Stimulated activated CD4-positive, alpha-beta T cell treated with anti-CD3 and anti-CD28 coated beads, Interleukin-2, amount 100 ng/mL, for 24 hours (primary cell): ENCODE measurements at places on chromosomes 1 and 21.

- no peak for DNase-seq
These were observed 77.4 kb downstream of the APP start for GRCh38 chr21:26093122-26093521.

- no peak for DNase-seq
These were observed 93.0 kb upstream of the DUSP10 start for GRCh38 chr1:221834698-221835513.

- no peak for DNase-seq
These were observed 2.0 kb downstream of the PDPN start for GRCh38 chr1:13585612-13585991.

DNA sequence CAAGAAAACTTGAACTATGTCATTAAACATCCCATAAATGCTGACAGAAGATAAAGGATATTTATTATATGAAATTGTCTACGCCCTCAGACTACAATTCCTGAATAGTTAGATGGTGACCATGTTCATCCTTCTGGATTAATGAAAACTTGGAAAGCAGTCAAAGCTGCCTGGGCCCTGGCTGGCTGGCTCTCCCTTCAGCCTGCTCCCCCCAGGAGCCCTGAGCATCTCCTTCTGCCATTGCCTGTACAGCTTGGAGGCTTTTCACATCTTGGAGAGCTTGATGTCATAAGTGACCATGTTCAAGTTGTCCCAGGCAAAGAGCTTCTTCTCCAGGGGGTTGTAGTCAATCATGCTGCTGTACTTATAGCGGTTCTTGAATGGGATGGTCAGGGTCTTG, 13.6 kb downstream of the MYOCOS start:
- DNase-seq, result no peak

- DNase-seq, result no peak
These were observed 18.9 kb downstream of the ACP6 start for GRCh38 chr1:147651466-147651865.

DNA sequence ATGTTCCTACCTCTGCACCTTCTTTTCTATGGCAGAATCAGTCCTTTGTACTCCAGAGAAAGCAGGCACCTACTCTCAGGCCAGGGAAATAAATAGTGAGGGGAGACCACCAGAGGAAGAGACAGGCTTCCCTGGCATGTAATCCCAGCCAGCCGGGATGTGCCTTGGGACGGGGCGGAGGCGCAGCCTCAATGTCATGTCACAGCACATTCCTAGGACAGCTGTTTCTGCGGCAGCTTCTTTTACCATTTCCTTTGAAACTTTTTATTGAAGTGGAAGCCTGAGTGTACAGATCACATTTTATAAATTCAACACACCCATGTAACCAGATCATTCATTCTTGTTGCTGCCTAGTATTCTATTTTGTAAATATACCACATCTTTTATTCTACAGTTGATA, 67.9 kb upstream of the ZNF326 start:
- DNase-seq, result no peak

- no peak for DNase-seq
These were observed 21.7 kb upstream of the TUT4 start for GRCh38 chr1:52574594-52574993.

DNA sequence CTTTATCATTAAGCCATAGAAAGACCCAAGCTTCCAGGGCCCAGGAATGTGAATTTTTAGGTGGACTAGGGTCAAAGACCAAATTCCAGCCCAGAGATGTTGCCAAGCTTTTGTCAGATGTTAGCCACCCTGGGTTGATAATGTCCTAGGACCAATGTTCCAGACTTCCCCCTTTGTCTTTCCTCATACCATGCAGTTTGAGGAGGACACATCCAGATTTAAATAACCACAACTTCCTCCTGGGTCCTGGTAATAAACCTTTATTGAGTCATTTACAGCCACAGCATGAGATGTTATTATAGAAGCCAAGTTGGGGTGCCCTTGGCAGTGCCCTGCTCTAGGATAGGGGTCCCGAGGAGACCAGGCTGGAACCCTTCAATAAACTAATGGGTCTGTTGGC, 5.9 kb downstream of the TNR start:
- no peak for DNase-seq

DNA sequence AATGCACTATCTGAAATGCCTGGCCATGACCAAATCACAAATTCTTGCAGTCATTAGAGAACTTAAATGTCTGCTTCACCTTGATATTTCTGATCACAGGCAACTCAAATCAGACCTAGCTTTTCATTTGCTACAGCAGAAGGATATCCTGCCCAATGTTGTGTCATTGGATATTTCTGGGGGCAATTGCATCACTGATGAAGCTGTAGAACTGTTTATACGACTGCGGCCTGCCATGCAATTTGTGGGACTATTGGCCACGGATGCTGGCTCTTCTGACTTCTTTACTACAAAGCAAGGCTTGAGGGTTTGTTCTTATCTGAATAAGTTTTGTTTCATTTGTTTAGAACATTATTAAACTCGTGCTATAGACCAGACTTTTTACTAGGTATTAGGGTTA, 14.9 kb downstream of the ZYG11A start:
- DNase-seq, result no peak

DNA sequence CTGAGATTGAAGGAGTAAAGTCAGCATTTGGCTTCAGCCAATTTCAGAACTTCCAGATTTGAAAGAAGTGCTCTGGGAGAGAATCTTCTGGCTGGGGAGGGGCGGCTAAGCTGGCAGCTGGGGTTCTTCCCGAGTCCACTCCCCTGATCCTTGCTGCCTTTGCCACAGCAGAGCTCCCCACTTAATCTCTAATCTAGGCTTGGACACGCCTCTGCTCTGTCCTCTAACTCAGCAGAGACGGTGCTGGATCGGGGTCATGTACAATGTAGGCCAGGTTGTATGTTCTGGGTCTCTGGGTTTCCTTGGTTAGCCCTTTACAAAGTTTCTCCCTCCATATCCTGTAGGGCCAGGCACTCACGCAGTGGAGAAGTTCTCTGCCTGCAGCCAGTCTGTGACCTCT, 10.1 kb upstream of the GSTM3 start:
- no peak for DNase-seq

DNA sequence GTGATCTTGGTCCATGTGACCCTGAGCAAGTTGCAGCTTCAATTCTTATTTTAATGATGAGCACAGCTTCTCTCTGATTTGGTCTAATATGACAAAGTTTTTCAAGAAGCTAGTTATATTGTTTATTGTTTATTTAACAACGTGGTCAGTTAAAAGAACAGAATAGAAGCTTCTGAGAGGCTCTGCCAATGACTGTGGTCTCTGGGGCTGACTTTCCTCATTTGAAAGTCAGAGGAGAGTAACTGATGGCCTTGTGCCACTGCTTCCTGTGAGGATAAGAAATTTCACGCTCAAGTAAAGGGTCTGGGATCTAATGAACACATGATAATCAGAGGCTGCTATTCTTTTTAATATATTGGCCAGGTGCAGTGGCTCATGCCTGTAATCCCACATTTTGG, 7.3 kb downstream of the HHIPL2 start:
- no peak for DNase-seq

- no peak for DNase-seq
These were observed 3.3 kb downstream of the DISP1 start for GRCh38 chr1:222818171-222818570.

DNA sequence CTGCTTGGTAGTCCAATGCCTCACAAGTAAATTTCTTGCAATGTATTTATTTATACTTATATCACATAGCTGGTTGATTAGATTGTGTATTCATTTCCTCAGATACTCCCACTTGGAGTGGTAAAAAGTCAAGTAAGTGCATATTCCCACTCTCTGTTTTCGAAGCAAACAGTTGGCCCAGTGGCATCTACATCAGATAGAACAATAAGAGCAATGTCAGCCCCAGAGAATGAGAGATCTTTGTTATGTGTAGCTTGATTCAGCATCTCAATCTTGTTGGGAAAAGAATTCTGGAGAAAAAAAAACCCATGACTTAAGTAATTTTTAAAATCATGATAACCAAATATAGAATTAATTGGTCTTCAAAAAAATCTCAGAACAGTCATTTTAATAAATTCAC, 25.5 kb downstream of the RGL1 start:
- DNase-seq, result no peak

GRCh38 chr1:161706113-161706481, 932 bp upstream of the FCRLA start:
- no peak for DNase-seq

- DNase-seq, result peak; percentile 39
These were observed 6.3 kb downstream of the HPCA start for GRCh38 chr1:32892368-32893197.
